ENCODE measurements at places on chromosomes 1 and 21. TPM values are rescaled to one million over a fixed set of nuclear protein-coding genes. Genes with fewer than 3 reads are reported as not detected.

Gene SPRR2G
- total RNA-seq, result not detected

Gene TTC13
- total RNA-seq, result 24.9 TPM

- H3K4me3 ChIP-seq, result no peak overlapping the region
- no peak overlapping the region for H3K27ac ChIP-seq
- peaks cover 9% of the 10 kb centered on the region for H3K4me1 ChIP-seq
- no peaks in the 10 kb centered on the region for H3K36me3 ChIP-seq
These were observed 188.9 kb downstream of the NRIP1 start for GRCh38 chr21:14875704-14876523.

- peaks cover 10% of the 10 kb centered on the region for H3K36me3 ChIP-seq
- DNase-seq, result no peak
- H3K27me3 ChIP-seq, result no peaks in the 10 kb centered on the region
- H3K27ac ChIP-seq, result no peak overlapping the region
- no peak overlapping the region for H3K4me3 ChIP-seq
These were observed 33.5 kb downstream of the HTR6 start for GRCh38 chr1:19698181-19698580.

GRCh38 chr1:150909585-150910180 lies 16.5 kb upstream of the SETDB1 start:
- no peak overlapping the region for H3K4me3 ChIP-seq
- DNase-seq, result no peak
- no peak overlapping the region for H3K27ac ChIP-seq
- no peaks in the 10 kb centered on the region for H3K4me1 ChIP-seq
- no peaks in the 10 kb centered on the region for H3K27me3 ChIP-seq

DNA sequence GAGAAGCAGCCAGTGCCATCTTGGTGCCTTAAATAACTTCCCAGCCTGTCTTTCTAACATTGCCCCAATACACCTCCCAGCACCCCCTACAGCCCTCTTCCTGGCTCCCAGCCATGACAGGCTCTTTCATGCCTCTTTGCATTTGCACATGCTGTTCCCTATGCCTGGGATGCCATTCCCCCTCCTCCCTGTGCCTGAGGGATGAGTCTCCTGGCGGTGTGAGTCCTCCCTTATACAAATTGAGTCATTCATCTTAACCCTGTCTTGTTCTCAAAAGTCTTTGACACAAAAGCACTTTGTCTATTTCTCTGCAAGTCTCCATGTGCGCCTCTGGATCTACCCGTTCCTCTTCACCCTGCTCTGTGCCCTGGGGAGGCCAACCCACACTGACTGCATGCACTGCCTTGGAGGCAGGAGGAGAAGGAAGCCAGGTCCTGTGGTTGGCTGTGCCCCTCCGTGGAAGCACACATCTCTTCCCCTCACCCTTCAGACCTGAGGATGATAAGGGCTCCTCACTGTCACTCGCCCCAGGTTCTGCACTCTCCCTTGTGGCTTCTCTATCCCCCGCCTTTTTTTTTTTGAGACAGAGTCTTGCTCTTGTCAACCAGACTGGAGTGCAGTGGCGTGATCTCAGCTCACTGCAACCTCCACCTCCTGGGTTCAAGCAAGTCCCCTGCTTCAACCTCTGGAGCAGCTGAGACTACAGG lies 25.1 kb downstream of the CDCP2 start:
- no peaks in the 10 kb centered on the region for H3K27me3 ChIP-seq
- no peak overlapping the region for H3K4me3 ChIP-seq
- DNase-seq, result peak; percentile 50
- no peak overlapping the region for H3K27ac ChIP-seq
- H3K4me1 ChIP-seq, result peaks cover 6% of the 10 kb centered on the region
- no peaks in the 10 kb centered on the region for H3K36me3 ChIP-seq

DNA sequence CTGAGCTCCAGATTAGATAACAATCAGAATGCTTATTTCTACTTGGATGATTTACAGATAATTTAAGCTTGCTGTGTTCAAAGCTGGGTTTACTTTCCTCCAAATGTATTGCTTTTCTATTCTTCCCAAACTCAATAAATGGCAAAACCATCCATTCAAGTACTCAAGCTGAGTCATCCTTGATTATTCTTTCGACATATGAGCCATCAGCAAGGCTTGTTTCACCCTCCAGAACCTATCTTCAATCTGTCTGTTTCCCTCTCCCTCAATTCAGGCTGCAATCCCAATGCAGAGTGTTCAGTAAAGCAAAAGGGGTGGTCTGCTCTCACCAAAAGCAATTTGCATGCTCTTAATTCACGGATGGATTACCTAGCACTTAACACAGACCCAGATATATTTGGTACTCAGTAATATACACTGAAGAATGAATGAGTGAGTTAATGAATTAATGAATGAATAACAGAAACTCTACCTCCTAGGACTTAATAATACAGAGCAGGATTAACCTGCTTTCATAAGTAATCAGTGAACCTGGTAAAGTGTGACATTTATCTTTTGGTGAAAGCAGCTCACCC lies 41.9 kb downstream of the DDR2 start:
- peaks cover 6% of the 10 kb centered on the region for H3K36me3 ChIP-seq
- DNase-seq, result no peak
- H3K4me3 ChIP-seq, result no peak overlapping the region

DNA sequence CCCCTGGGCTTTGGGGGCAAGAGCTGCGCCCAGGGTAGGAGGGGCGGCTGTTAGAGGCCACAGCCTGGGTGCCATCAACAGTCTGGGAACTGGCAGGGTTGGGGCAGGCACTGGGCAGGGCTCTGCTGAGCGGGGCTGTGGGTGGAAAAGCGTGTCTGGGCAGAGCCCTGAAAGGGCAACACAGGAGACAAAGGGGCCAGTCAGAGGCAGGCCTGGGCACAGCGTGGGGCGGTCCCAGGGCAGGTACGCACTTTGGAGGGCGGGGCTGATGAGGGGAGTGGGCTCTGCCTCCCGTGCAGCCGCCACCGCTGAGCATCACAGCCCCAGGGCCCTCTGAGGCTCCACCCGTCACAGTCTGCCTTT lies 13.9 kb downstream of the CELSR2 start:
- H3K4me3 ChIP-seq, result no peak overlapping the region
- H3K4me1 ChIP-seq, result peaks cover 15% of the 10 kb centered on the region
- DNase-seq, result no peak
- H3K27me3 ChIP-seq, result no peaks in the 10 kb centered on the region

DNA sequence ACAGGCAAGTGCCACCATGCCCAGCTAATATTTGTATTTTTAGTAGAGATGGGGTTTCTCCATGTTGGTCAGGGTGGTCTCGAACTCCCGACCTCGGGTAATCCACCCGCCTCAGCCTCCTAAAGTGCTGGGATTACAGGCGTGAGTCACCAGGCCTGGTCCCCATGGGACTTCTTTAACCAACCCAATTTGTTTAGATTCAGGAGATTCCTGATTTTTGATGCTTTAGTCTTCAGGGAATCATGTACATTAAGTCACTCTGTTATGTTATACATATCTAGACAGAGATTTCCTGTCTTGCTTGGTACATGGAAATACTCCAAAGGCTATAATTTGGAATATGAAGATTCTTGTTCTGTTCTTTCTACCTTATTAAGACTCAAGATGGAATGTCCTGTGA lies 202.4 kb upstream of the L1TD1 start:
- no peak for DNase-seq
- peaks cover 20% of the 10 kb centered on the region for H3K4me1 ChIP-seq
- no peaks in the 10 kb centered on the region for H3K27me3 ChIP-seq
- H3K36me3 ChIP-seq, result no peaks in the 10 kb centered on the region
- H3K27ac ChIP-seq, result no peak overlapping the region

DNA sequence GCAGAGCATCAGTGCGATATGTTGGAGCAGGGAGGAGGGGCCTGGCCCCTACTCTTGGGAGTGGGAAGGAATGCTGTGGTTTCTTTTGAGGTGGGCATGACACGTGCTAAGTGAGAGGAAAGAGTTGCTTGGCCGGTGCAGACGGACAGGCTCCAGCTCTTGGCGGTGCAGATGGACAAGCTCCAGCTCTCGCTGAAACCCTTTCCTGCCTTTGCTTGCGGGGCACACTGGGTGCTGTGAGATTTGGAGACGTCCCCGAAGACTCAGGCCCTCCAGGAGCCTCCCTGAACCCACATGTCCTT lies 15.9 kb downstream of the PDXK start:
- DNase-seq, result no peak
- H3K4me3 ChIP-seq, result peak overlapping the region; percentile 25
- peak overlapping the region; percentile 41 for H3K27ac ChIP-seq

DNA sequence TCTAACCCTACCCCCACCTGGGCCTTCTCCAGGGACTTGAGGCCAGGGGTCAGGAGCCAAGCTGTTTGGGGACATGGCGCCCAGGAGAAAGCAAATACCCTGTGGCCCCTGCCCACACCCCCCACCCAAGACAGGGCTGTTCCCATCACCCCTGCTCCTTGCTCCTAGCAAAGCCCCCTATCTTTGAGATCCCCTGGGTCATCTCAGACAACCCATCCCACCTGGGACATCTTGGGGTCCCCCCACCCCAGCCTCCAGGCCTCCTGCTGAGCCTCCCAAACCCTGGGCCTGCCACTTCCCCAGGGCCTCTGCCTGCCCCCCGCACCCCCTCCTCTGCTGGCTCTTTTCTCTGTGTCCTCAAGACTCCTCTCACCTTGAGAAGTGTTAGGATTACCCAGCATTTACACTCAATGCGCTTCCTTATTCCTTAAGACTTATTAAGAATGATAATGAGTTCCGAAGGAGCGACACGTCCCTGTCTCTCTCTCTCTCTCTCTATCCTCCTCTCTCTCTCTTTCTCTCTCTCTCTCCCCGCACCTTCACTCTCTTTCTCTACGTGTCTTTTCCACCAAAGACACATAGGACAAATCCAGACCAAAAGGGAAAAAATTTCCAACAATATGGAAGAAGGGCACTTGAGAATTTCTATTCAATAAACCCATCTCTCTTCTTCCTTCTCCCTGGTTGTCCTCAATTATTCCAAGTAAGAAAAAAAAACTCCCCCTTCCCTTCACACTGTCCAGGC lies 7.2 kb downstream of the CASZ1 start:
- peak; percentile 39 for DNase-seq
- no peak overlapping the region for H3K27ac ChIP-seq
- H3K36me3 ChIP-seq, result peaks cover 1% of the 10 kb centered on the region
- peaks cover 46% of the 10 kb centered on the region for H3K27me3 ChIP-seq

GRCh38 chr1:248913933-248914332 lies 7.9 kb downstream of the PGBD2 start:
- peaks cover 34% of the 10 kb centered on the region for H3K36me3 ChIP-seq
- no peaks in the 10 kb centered on the region for H3K4me1 ChIP-seq
- H3K27ac ChIP-seq, result no peak overlapping the region
- no peak overlapping the region for H3K4me3 ChIP-seq
- DNase-seq, result no peak
- no peaks in the 10 kb centered on the region for H3K27me3 ChIP-seq

DNA sequence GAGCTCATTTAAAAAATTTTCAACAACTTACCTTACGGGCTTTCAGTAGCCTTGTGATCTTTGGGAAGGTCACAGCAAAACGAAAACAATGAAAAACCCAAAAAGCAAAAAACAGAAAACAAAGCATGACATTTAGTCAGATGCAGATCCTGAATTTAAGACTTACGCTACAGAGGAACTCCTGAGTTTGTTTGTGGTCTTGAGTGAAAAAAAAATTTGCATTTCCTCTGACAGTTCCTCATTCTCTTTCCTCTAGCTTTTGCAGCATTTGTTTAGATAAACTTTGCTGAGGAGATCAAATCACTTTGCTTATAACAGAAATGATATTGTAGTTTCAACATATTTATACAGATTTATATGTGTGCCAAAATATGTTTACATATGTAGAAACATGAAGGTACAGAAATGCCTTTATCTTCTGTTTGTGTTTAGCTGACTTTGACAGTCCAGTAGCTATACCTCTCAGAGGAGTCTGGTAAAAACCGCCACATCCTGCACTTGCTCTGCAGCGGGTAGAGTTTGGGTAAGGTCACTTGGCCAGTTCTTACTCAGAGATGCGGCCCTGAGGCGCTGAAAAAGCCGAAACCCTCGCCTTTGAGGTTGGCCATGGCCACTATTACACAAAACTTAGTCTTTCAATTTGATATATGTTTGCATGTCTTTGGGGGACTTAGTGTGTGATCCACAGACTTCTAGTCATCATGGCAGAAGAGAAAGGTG lies 142.5 kb downstream of the TNR start:
- no peaks in the 10 kb centered on the region for H3K27me3 ChIP-seq
- no peak overlapping the region for H3K27ac ChIP-seq
- no peak for DNase-seq
- no peak overlapping the region for H3K4me3 ChIP-seq

GRCh38 chr1:50989694-50990093 lies 19.6 kb downstream of the CDKN2C start:
- H3K27me3 ChIP-seq, result peaks cover 22% of the 10 kb centered on the region
- no peak for DNase-seq
- no peak overlapping the region for H3K4me3 ChIP-seq
- H3K4me1 ChIP-seq, result no peaks in the 10 kb centered on the region
- H3K27ac ChIP-seq, result no peak overlapping the region
- H3K36me3 ChIP-seq, result no peaks in the 10 kb centered on the region

DNA sequence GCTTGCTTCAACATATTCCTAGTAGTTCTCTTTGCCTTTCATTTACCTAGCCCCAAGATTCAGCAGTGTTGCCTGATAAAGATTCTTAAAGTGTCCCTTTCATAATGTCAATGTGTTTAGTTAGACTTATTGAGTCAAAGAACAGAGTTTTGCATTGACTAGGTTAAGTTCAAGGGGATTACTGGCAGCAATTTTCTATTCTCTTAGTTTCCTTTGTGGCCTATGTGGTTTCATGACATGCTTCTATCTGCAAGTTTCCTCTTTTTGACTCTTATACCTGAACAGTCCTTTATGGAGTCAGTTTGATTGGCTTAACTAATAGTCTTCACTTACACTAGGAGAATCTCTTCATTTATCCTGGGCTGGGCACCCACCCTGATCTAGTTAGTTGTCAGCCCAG lies 151.3 kb downstream of the ADGRL4 start:
- no peak overlapping the region for H3K27ac ChIP-seq
- H3K36me3 ChIP-seq, result no peaks in the 10 kb centered on the region
- H3K4me1 ChIP-seq, result no peaks in the 10 kb centered on the region
- DNase-seq, result no peak
- H3K4me3 ChIP-seq, result no peak overlapping the region

DNA sequence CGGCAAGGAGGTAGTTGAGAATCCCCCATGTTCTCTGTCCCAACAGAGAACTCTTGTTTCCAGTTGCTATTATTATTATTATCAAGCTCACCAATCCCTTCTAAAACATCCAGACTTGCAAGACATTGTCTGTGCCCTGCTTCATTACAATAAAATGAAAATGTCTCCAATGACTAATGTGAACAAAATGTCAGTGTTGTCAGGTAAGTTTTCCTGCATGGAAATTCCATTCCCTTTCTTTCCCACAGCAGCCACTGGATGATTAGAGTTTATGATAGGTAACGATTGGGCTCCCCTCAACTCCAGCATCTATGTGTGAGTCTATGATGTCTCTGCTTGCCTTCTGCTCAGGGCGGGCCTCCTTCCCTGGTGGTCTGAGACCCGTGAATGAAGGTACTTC lies 8.9 kb upstream of the DYRK1A start:
- no peak overlapping the region for H3K4me3 ChIP-seq
- H3K27me3 ChIP-seq, result no peaks in the 10 kb centered on the region
- H3K4me1 ChIP-seq, result no peaks in the 10 kb centered on the region
- no peak overlapping the region for H3K27ac ChIP-seq
- no peaks in the 10 kb centered on the region for H3K36me3 ChIP-seq

DNA sequence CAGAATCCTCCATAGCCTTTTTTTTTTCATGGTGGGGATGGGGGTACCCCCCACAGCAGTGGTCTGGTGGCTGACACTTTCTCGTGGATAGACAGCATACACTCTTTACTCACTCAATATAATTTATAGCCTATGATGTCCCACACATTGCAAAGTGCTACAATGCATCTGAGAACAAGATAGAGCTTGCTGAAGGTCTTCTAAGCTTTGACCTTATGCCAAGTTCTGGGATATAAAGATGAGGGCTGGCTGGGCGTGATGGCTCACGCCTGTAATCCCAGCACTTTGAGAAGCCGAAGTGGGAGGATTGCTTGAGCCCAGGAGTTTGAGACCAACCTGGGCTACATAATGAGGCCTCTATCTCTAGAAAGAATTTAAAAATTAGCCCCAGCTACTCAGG lies 78.0 kb downstream of the MPZL1 start:
- H3K4me1 ChIP-seq, result peaks cover 38% of the 10 kb centered on the region
- H3K36me3 ChIP-seq, result peaks cover 2% of the 10 kb centered on the region
